ENCODE measurements at places on chromosomes 1 and 21.

- no peak for DNase-seq
These were observed 230.3 kb downstream of the C1orf94 start for GRCh38 chr1:34406833-34407539.

GRCh38 chr21:28447462-28447861 is 545.2 kb downstream of the LTN1 start:
- no peak for DNase-seq

- no peak for DNase-seq
These were observed 36.8 kb upstream of the SFPQ start for GRCh38 chr1:35229587-35230360.

DNA sequence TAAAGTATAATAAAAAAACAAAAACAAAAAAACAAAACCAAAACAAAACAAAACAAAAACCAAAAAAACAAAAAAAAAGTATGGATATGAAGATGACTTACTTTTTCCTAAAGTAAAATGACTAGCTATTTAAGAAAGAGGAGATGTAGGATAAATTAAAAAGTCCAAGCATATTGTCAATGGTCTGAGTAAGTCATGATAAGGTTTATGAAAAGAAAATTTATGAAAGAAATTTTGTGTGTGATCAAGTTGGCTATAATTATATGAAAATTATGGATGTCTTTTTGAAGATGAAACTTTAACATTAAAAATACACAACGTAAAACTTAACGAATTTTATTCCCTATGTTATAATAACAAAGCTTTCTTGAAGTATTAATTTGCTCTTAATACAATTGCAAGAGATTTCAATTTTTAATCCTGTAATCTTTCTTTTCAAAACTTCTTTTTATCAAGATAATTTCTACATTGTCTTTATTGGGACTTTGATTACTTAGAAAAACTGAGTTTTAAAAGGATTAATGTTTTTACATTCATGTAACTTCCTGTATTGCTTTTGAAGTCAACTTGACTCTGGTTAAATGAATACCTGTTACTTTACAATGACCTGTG is 200.9 kb upstream of the IVNS1ABP start:
- DNase-seq: no peak

- no peak for DNase-seq
These were observed 4.4 kb downstream of the ATP1B1 start for GRCh38 chr1:169110689-169111447.

DNA sequence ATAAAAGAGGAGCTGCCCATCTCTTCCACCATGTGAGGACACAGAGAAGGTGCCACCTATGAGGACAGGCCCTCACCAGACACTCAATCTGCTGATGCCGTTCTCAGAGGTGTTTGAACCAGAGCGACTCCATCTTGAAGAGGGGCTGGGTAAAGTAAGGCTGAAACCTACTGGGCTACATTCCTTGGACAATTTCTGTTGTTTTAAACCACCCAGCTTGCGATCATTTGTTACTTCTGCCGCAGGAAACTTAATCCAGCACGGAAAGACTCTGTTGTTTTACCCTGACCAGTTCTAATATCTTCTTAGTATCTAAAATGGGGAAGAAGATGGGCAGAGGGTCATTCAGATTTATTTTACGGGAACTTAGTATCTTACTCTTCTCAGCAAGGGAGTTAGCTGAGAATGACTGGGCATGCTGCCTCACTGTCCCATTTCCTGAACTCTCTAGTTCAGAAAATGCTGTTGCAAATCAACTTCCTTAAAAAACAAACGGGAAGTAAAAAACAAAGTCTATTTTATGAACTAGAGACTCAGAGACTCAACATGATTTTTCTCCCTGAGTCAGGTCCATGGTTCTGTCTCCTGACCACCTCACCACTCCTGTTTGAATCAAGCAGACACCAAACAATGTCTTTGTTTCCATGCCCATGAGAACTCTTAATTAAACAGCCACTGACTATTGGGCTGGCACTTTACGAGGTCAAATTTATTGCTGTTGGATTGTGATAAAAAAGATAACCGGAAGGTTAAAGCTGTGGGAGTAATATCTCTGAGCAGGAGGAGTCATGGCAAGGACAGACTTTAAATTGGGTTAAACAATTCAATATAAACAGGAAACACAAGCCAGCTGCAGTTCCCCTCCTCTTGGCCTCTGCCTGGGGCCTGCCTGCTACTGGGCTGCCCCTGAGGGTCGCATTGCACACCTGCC is 23.8 kb upstream of the IFNAR1 start:
- no peak for DNase-seq

GRCh38 chr1:229478852-229479251 is 29.3 kb downstream of the NUP133 start:
- no peak for DNase-seq

DNA sequence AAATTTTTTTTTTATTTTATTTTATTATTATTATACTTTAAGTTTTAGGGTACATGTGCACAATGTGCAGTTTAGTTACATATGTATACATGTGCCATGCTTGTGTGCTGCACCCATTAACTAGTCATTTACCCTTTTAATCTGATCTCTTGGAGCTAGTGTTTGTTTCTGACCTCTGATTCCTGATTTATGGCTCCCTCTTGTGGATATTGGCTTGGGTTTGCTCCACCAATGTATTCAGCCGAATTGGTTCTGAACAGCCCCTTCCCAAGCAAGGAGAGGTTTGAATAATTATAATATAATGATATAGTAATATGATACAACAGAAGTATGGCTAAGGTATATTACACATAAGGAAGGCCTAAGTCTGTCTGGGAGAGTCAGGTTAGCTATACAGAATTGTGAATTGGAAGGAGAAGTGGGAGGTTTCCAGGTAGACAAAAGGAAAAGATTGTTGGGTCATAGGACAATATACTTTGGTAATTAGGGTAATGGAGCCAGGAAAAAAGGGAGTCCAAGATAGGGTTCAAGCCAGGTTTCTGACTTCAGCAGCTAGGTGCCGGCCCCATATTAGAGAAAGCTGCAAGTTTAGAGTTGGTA is 53.1 kb upstream of the HMCN1 start:
- no peak for DNase-seq

- no peak for DNase-seq
These were observed 364.0 kb downstream of the OLFM3 start for GRCh38 chr1:101632548-101633272.
